Activated CD8-positive, alpha-beta T cell treated with anti-CD3 and anti-CD28 coated beads, Interleukin-2, amount 10 ng/mL, durations not matched to agents 7 days and 5 days (primary cell): ENCODE measurements at places on chromosomes 4 and X.

DNA sequence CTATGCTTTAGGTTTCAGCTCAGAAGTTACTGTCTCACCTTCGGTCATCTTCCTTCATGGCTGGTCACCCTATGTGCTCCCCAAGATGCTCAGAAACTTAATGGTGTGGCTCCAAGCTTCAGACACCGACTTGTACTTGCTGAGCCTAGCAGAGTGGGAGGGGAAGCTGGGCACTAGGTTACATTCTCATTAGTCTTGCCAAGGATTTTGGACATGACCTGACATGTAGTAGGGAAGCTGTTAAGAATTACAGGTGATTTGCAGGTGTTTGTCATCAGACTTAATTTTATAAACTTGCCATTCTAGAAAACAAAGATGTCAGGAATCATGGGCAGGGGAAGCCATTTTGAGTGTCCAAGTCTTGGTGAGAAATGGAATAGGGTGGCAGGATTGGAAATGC lies 72.4 kb downstream of the CCNG2 start:
- DNase-seq: no peak

- no peak for DNase-seq
Measured at GRCh38 chr4:13164783-13165331, 319.3 kb downstream of the RAB28 start.

DNA sequence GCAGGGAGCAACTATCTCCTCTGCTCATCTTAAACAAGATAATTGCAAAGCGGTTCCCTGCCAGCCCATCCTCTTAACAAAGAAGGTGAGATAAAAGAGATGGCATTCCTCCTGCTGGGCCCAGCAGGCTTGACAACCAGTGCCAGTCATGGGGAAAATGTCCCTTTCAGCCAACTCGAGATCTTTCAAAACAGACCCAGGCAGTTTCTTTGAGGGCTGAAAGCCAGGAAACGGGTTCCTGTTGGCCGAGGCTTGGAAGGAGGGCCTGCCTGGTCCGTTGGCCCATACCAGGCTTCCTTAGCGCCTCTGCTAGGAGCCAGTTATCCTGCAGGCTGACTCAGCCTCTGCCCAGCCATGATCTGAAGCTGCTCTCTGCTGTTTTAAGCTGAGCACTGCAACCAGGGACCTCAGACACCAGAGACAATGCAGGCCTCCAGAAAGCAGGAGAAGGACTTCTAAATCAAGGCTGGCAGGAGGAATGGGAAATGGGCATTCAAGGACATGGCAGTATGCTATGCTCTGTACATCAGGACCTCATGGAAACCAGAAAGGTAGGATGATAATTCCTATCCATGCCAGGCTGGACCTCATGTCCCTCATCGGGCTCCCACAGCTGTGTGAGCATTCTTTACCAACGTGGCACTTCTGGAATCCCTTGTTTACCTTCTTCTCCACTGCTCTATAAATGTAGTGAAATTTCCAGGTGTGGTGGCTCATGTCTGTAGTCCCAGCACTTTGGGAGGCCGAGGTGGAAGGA lies 42.4 kb upstream of the SLC2A9 start:
- no peak for DNase-seq

DNA sequence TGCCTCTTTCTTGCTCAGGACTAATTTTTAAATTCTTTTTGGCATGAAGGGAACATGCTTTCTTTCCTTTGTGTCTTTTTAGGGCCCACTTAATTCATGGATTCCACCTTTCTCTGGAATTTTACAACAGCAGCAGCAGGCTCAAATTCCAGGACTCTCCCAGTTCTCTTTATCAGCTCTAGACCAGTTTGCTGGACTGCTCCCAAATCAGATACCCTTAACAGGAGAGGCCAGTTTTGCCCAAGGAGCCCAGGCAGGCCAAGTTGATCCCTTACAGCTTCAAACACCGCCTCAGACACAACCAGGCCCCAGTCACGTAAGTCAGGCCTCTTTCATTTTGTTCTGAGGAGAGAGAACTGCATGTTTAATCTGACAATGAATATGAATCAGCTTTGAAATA lies 2.3 kb downstream of the ODAM start:
- no peak for DNase-seq

DNA sequence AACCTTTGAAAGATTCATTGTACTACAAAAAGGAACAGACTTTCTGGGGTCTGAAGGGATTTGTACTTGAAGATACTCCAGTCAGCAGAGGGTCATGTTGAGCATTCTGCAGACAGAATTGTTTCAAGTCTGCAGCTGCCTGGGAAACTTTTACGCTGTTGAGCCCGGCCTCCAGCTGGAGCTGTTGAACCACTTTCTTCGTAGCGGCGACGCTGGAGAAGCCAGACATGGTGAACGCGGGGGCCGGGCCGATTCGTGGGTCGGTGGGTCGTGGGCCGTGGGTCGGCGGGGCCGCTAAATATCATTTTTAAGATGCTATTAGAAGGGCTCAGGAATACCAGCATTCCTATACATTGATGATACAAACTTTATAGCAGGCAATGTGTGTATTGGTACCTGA lies 12.0 kb upstream of the RTL9 start:
- DNase-seq: no peak

- DNase-seq: no peak
Measured at GRCh38 chr4:113467581-113467980, 294.0 kb downstream of the CAMK2D start.

DNA sequence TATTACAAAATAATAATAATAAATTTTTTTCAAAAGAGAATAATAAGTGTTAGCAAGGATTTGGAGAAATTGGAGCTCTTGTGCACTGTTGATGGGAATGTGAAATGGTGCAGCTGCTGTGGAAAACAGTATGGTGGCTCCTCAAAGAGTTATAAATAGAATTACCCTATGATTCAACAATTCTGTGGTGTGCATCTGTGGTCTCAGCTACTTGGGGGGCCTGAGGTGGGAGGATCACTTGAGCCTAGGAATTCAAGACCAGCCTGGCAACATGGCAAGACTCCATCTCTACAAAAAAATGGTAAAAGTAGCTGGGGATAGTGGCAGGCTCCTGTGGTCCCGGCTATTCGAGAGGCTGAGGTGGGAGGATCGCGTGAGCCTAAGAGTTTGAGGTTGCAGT lies 19.6 kb downstream of the MND1 start:
- DNase-seq: no peak
